ENCODE measurements at places on chromosomes 11 and 22.

DNA sequence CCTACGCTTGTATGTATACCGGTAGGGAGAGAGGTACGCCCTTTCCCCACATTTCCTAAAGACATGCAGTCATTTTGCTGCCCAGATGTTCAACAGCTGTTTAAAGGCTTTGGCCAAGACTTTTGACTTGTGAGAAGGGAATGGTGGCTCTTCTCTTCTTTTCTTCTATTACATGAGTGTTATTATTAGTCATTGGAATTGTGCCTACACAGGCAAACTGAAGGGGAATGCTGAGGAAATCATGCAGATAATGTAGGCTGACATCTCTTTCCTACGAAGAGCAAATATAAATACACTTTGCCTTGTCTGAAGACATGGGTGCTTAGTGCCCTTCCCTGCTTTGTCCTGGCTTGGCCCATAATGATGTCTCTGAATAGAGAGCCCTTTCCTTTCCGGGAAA is 194.3 kb upstream of the NARS2 start:
- no peak for DNase-seq

- no peak for DNase-seq
Measured at GRCh38 chr22:35524966-35525686, 15.5 kb upstream of the RASD2 start.

- DNase-seq: peak; percentile 68
Measured at GRCh38 chr11:35049859-35050531, 89.0 kb upstream of the CD44 start.

DNA sequence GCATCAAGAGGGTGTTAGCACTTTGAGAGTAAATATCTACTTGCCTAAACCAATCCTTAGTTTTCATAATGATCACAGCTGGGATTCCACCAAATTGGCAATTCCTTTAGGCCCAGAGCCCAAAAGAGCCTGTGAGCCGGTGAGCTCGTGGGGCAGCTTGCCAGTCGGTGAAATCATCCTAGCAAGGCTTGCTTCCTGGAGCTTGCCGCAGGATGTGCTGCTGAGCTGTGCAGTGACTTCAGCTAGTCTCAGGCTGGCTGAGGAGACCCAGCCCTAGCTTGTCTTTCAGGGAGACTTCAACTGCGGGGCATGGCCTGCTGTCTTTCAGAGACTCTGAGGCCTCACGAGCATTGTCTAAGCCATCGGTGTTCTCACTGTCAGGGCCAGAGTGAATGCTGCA is 73.6 kb upstream of the SUSD2 start:
- no peak for DNase-seq

- DNase-seq: no peak
Measured at GRCh38 chr22:43535336-43535735, 123.5 kb downstream of the MPPED1 start.

- DNase-seq: no peak
Measured at GRCh38 chr11:46159680-46160079, 38.4 kb upstream of the PHF21A start.

DNA sequence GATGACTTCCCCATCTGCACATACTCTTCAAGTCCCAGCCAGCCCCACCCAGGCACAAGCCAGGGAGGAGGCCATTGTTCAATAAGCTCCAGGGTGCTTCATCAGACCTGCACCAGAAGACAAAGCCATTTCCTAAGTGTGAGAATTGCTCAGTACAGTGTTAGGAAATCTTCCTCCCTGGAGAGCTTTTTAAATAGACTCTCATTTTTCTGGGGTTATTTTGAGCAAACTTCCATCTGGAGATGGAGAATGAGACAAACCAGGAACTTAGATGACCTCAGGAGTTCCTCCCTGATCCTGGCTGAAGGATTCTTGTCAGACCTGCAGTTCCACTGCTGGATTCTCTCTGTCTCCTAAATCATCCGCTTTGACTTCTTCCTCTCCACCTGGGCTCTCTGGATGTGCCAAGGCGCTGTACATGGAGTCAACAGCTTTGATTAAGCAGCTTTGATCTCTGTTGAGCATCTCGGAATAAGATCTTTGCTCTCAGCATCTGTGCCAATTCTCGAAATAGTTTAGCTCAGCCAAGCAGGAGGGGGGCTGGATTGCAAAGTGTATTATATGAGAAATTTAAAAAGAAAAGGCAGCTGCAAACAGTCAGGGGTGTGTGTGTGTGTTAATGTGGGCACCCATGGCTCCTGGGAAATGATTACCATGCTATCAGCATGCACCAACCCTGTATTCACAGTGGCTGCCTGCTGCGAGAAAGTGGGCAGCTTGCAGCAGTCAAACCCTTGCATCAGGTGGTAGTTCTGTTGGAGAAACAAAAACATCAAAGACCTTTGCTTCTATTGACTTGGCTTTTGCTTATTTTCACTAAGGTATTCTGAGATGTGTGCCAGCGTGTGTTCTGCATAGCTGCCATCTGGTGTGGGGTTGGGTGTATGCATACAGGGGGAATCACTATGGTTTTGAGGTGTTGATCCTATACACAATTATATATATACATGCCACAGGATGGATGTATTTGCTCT is 70.2 kb upstream of the NAV2 start:
- no peak for DNase-seq

DNA sequence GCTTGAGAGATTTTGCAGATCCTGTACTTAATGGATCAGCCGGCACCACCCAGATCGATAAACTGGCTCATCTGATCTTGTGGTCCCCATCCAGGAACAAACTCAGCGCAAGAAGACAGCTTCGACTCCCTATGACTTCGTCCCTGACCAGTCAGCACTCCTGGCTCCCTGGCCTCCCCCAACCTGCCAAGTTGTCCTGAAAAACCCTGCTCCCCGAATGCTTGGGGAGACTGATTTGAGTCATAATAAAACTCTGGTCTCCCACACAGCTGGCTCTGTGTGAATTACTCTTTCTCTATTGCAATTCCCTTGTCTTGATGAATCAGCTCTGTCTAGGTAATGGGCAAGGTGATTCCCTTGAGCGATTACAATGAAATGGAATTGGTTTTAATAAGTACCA is 29.5 kb downstream of the OR2AG2 start:
- no peak for DNase-seq

DNA sequence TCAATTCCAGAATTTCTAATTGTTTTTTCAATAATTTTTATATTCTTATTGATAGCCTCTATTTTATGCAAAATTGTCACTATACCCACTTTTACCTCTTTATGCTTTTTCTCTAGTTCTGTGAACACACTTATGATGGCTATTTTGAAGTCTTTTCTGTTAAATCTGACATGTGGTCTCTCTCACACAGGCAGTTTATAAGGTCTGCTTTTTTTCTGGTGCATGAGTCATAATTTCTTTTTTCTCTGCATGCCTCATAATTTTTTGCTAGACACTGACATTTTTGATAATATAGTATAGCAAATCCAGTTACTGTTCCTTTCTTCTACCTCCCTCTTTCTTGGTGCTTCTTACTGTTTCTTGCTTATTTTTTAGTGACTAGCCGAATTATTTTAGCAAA is 36.0 kb downstream of the ZBTB44 start:
- no peak for DNase-seq

DNA sequence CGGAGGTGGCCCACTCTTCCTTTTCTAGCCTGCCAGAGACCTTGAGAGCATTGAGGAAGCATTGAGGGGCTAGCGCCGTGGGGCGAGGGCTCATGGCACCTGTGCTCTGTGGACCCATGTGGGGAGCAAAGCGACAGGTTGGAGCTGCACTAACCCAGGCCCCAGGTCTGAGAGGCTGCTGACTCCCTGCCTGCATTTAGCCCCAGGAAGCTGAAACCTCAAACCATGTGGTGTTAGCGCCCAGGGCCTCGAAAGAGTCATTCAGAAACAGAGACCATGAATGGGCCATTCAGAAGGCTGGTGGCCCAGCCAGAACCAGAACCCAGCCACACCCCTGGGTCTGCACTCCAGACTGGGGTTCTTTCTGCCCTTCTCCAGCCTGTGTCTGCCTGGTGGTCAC is 88.6 kb downstream of the BCR start:
- no peak for DNase-seq

- DNase-seq: peak; percentile 30
Measured at GRCh38 chr11:118522571-118523072, 4.7 kb upstream of the TTC36 start.

GRCh38 chr22:31707519-31707918 is 42.4 kb downstream of the PRR14L start:
- DNase-seq: no peak

DNA sequence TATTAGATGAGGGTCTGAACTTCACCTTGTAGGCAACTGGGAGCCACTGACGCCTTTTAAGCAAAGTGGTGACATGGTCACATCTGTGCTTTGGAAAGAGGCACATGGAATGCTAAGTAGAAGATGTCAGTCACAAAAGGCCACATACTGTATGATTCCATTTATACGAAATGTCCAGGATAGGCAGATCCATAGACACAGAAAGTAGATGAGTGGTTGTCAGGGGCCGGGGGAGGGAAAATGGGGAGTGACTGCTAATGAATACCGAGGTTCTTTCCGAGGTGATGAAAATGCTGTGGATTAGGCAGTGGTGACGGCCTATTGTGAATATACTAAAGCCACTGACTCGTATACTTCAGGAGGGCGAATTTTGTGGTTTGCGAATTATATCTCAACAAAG is 20.6 kb downstream of the NECTIN1 start:
- no peak for DNase-seq

GRCh38 chr22:27719036-27719347 is 82.6 kb downstream of the MN1 start:
- no peak for DNase-seq

DNA sequence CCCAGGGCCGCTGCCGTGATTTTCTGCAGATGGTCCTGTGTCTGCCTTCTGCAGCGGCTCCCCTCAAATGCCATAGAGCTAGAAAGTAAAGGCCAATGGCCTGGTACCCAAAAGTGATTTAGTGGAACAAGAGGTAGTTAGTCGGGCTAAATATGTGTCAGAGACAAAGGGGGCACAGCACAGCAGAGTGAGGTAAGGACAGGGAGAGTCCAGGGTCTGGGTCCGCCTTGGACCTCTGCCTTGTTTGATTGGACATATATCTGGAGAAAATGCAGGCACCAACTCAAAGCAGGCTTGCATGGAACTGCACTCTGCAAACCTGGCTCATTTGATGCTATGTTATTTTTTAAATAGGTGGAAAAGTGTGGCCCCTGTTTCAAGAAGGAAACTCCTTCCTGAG is 249.6 kb upstream of the B3GAT1 start:
- DNase-seq: no peak

- no peak for DNase-seq
Measured at GRCh38 chr11:27646051-27646818, 54.0 kb downstream of the BDNF start.

DNA sequence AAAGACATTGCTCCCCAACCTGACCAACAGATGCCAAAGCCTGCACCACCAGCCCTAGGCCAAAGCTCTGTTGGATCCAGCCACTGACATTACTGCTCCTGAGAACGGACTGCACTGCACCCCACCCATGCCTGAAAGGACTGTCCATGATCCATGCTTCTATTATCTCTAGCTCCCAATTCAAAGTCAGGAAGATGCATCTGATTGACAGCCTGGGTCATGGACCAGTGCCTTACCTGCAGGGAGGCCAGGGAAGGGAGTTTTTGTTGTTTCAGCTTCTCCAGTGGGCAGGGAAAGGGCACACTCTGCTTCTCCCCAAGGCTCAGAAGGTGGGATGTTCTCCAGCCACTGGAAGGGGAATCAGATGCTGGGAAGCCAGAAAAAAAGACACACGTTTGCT is 4.8 kb upstream of the PRDM11 start:
- DNase-seq: no peak

- DNase-seq: no peak
Measured at GRCh38 chr11:13291361-13291760, 13.8 kb downstream of the BMAL1 start.

DNA sequence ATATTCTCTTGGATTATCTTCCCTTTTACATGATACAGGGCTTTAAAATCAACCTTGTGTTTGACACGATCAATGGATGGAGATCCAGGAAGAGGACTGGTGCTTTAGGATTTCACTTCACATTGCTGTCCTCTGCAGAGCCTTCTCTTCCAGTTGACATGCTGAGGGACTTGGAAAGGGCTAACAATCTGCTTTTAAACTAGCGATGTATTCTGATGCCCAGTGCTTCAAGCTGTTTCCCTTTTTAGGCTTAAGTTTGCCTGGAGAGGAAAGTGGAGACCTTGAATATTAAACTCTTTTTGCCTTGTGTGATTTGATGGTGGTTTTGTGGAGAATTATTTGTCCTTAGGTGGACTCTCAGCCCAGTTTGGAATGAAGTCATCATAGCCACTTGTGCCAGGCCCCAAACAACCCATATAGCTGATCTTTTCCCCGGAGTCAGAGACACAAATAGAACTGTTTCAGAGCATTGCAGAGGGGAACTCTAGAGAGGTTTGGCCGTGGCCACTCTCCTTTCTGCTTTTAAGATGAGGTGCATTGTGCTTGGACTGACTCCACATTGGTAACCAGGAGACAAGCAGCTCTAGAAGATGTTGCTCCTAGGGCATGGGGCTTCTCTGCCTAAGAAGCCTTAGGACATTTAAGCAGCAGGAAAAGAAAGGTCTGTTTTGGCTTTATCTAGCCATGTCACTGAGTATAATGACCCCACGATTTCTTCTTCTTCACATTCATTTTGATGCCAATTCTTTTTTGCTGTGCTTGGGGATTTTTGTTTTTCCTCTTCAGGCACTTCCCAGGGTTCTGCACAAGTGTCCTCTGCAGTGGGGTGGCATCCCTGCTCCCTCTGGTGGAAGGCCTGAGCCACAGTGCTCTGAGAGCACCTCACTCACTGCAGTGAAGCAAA is 152.8 kb downstream of the NCAM1 start:
- peak; percentile 15 for DNase-seq

- no peak for DNase-seq
Measured at GRCh38 chr11:103546236-103546635, 437.0 kb downstream of the DYNC2H1 start.

DNA sequence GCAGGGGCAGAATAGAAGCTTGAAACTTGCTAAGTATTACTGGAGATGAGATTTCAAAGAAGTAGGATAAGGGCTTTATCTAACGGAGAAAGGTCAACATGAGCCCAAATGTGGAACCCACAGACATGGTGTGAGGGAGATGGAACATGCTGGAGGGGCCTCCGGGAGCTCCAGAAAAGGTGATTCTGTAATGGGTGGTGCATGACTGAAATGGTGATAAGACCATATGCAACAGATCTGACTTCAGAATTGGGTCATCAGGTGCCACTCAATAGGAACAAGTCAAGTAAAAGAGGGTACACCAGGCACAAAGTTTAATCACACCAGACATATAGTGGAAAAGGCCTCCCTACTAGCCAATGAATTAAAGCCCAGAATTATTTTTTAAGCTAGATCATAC is 7.9 kb upstream of the CEP295 start:
- no peak for DNase-seq

- DNase-seq: no peak
Measured at GRCh38 chr11:108672786-108673185, 7.9 kb downstream of the DDX10 start.

- DNase-seq: no peak
Measured at GRCh38 chr22:43853328-43853931, 8.9 kb downstream of the SULT4A1 start.

- DNase-seq: no peak
Measured at GRCh38 chr11:77127920-77128691, at the start of gene MYO7A. MYO7A (plus strand) TSS chr11:77128246; CDS start chr11:77130635, 2,389 bp downstream.

GRCh38 chr22:35315141-35315854 is 15.6 kb downstream of the TOM1 start:
- DNase-seq: no peak

GRCh38 chr11:10588904-10589303 is 20.4 kb upstream of the LYVE1 start:
- peak; percentile 43 for DNase-seq

GRCh38 chr11:76610871-76611475 is 59.6 kb downstream of the LRRC32 start:
- no peak for DNase-seq
